Stimulated activated CD4-positive, alpha-beta T cell treated with anti-CD3 and anti-CD28 coated beads, Interleukin-15, amount 100 ng/mL, for 1 hour (primary cell): ENCODE measurements at places on chromosomes 1 and 21.

GRCh38 chr1:42849944-42850343 is 3.5 kb downstream of the ZNF691 start:
- DNase-seq, result no peak

DNA sequence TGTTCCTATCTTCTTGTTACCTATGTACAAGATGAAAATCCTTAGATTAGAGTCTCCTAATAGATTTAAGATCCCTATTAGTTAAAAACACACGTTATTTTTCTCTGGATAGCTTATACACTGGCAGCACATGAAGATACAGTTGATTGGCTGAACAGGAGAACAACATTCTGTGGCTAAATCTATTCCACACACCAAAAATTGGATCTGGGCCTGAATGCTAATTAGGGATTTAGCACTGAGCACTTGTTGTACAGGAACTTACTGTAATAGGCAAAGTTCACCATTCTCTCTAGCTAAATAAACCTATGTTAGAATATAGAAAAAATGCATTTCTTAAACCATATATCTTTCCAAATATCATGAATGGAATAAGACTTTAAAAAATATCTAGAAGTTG is 117.1 kb upstream of the PTGFR start:
- no peak for DNase-seq

GRCh38 chr1:176157995-176158394 is 49.1 kb downstream of the COP1 start:
- DNase-seq, result no peak

DNA sequence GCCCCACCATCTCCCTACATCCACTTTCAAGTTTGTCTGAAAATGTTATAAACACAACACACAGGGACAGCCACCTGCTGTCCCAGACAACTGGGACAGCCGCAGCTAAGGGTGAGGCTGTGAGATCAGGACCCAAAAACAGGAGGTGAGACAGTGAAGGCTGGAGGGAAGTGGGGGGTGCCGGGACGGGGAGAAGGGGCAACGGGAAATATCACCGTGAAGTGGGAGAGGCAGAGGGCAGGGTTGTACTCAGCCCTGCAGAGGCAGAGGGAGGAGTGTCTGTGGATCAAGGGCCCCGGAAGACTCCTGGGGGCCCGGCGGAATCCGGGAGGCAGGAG is 114.4 kb downstream of the CASZ1 start:
- DNase-seq, result no peak

GRCh38 chr1:174572771-174573170 is 125.0 kb downstream of the GPR52 start:
- DNase-seq, result no peak

DNA sequence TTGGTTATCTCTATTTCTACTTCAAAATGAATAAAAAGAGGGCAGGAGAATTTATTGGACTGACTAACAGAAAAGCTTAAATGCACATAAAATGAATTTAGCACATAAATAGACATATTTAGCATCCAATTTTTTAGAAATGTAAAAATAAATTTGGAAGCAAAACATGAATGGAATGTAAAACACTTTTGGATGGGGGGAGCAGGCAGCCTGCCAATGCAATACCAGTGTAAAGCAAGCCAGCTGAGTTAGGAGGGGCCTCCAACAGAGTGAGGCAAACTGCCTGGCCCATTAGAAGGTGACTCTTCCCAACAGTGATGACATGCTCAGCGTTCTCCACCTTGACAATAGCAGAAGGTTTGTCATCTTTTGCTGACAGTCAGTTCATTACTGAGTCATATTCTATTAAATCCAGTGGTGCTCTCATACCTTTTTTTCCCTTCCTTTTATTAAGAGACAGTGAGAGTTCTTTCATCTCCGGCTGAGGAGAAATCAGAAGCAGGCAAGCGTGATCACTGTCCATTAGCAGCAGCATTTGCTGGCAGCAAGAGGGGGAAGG is 19.5 kb upstream of the EXO1 start:
- DNase-seq, result no peak

DNA sequence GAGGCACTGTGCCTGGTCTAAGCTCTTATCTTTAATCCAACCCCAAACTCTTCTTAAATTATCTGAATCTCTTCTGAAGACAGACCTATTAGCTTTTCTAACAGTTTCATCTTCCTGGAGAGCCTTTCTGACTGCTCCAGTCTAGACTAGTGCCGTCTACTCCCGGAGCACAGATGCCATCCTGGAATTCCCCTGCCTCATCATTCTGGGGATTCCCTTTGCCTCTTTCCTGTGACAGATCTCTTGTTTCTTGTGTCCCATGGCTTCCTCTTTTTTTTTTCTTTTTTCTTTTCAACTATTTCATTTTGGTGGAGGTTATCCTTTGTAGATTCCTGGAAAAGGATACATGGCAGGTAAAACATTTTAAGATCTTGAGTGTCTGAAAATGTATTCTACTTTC is 11.7 kb downstream of the SEMA4A start:
- no peak for DNase-seq

DNA sequence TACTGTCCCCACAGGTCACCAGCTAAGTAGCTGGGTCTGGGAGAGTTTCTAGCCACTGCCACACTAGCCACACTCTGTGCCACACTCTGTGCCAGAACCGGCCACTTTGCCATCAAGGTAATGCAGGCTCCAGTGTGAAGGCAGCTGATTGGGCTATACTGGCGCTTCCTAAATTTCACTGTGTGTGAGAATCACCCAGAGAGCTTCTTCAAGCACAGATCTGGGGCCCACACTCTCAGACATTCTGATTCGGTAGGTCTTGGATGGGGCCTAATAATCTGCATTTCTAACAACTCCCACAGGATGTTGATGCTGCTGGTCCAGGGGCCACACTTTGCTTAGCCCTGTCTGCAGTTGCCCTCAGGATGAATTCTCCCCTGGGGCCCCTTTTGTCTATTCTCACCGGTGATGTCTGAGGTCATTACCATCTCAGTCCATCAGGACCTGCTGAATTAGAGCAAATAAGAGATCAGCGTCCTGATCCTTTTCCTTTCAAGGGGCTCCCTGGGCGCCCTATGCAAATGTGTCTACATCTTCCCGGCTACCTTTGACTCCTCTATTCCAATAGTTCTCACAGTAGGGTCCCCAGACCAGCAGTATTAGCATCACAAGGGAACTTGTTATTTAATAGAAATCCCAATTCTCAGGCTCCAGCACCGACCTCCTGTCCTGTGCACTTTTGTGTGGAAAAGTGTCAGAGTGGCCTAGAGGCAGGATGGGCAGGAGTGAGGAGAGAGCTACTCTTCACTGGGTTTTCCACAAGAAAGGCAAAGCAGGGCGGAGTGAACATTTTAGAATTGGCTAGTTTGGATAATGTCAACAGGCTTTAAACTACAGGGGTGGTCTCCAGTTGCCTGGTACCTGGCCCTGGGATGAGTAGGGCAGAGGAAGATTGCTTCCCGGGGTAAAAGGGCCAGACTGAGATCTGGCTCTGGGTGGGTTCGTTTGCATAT is 24.7 kb upstream of the LRRN2 start:
- no peak for DNase-seq

DNA sequence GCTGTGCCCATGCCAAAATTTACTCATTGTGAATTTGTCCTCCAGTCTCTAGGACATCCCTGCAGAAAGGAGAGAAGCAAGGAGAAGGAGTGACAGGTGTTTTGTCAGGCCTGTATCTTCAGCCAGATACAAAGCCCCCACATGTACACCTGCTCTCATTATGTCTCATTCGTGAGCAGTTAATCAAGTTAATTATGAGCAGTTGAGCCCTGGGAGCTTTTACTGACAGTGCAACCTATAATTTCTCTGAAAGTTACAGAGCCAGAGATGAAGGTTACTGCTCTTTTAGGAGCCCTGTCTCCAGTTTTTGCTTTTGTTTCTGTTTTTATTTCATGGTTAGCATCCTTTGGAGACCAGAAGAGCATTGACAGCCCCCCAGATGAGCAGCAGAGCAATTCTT is 5.0 kb upstream of the ILDR2 start:
- DNase-seq, result no peak

- no peak for DNase-seq
Observed at GRCh38 chr1:86429122-86429725, 5.3 kb downstream of the CLCA2 start.

DNA sequence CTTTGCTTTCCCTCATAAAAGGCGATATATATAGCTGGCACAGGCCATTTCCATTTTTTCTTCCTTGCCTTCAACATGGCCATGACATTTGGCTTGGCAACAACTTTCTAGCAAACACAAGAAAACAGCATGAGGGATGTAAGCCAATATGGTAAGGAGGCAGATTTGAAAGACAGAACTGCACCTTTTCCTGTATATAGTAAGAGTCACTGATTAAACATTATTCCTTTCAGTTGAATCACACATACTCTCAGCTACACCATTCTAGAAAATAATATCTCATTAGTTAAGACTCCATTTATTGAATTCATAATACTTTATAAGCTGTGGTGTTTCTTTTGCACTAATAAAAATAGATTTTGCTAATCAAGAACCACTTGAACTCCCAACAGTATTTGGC is 9.5 kb downstream of the SIKE1 start:
- no peak for DNase-seq

DNA sequence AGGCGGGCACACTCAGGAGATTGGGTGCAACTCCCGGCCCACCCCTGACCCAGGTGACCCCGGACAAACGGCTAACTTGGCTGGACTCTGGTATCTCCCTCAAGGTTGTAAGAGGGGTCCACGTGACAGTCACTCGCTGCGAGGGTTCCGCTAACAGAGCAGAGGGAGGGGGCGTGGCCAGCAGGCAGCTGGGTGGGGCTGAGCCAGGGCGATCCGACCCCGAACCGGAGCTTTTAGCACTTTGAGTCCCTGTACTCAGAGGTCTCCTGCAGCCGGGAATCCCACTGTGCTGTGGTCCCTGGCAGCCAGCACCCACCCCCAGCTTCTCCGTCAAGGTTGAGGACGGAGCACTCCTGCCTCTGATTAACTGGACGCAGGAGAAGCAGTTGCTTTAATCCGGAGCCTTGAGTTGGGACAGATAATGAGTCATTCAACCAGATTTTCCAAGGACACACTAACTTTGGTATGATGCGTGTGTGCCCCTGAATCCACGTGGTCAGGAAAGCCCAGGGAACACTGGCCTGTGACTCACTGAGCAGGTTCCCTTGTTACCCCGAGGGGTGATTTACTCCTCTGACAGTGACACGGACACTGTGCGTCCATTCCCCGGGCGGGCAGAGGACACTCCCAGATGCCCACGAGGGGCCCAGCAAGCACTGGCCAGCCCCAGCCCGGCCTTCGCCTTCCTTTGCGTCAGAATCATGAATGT is 16.8 kb downstream of the TRPM2 start:
- no peak for DNase-seq

DNA sequence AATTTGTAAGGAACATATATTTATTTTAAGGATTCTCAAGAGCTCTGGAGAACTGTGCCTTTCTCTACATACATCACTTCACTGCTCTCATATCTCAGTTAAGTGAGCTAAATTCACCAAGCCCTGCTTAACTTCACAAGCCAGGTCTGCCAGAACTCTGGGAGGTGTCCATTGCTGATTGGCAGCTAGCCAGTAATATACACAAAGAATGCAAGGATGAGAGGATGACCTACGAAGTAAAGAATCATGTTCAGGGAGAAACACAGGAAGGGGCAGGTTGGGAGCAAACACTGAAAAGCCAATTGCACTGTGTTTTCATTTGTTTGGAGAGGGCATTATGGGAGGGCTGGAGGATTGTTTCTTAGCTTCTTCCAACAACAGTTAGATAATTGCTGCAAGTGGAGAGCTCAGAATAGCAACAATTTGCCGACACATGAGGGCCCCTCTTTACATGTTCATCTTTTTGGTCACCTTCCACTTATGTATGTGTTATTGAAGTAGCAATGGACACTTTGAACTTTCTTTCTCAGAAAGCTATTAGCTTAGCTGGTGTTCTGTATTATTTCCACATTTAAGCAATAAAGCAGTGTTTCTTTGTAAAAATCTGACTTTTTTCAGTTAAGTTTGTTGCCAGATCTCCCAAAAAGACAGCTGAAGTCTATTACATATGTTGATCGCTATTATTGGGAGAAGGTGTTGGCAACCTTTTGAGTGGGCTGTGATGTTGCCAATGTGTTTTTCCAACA is 254.8 kb downstream of the LTN1 start:
- no peak for DNase-seq

GRCh38 chr1:155835548-155835947 is 21.5 kb downstream of the GON4L start:
- DNase-seq, result no peak

- DNase-seq, result no peak
Observed at GRCh38 chr1:116904791-116905320, 4.9 kb upstream of the PTGFRN start.

DNA sequence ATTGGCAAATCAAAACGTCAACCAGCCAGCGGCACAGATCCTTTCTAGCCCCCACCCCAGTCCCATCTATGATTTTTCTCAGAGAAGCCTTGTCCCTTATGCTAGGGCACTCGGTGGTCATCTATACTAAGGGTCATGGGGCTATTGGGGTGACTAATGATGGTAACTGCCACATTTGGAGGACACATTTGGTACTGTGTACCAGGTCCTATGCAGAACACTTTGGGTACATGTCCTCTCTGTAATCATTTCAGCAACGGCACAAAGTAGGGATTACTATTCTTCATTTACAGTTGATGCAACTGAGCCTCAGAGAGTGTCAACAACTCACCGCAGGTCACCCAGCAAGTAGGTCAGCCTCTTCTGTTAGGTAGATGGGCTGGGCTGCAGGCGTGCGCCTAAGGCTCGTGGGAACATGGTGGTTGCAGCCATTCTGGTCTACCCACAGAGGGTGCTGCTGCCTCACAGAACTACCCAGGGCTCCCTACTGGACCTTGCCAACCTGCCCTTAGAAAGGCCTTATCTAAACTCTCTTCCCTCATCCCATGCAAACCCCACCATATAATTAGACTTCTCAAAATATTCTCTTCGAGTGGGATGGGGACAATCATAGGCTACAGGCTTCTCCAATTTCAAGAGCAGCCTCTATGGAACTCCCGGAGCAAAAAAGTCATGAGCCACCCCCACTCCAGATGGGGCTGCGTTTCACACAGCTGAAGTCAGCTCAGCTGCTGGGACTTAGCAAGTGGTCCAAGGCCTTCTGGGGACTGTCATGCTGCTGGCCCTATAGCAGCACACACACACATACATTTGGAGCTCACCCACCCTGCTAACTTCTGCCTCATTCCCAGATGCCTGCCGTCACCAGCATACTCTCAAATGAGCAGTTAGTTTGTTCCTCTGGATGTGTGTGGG is 5.8 kb upstream of the SDHB start:
- DNase-seq, result no peak

DNA sequence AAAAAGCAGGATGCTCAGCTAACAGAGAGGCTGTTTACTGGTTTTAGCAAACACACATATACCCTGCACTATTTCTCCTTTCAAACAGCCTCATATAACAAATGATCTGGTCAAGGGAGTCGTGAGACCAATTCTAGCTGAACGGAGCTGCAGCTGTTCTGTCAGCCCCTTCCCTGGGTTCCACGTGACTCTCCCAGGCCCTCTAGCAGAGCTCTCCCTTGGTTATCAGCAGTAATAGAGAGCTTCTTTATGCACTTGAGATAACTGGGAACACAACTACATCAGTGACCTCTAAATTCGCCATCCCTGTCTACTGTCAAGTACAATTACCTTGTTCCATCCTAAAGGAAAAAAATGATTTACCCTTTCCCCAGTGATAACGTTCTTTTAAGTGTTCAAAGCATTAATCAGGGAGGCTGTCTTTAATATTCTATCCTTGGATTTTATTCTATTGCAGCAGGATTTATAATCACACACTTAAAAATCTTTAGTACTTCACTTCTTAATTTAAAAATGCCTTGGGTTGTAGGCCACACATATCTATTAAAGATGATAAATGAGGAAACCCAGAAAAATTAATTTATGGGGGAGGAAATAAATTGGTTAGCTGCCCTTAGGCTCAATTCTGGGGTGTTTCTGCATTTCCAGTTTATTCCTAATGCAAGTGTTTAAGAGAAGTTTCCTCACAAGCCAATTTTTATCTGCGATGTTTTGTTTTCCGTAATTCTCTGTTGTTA is 28.2 kb downstream of the PTGER3 start:
- no peak for DNase-seq

- DNase-seq, result no peak
Observed at GRCh38 chr1:94047949-94048348, 73.0 kb downstream of the ABCA4 start.
